ENCODE measurements at places on chromosomes 2 and 18.
A peak's percentile ranks its signal among the peaks of the same experiment; 100 is the strongest.

DNA sequence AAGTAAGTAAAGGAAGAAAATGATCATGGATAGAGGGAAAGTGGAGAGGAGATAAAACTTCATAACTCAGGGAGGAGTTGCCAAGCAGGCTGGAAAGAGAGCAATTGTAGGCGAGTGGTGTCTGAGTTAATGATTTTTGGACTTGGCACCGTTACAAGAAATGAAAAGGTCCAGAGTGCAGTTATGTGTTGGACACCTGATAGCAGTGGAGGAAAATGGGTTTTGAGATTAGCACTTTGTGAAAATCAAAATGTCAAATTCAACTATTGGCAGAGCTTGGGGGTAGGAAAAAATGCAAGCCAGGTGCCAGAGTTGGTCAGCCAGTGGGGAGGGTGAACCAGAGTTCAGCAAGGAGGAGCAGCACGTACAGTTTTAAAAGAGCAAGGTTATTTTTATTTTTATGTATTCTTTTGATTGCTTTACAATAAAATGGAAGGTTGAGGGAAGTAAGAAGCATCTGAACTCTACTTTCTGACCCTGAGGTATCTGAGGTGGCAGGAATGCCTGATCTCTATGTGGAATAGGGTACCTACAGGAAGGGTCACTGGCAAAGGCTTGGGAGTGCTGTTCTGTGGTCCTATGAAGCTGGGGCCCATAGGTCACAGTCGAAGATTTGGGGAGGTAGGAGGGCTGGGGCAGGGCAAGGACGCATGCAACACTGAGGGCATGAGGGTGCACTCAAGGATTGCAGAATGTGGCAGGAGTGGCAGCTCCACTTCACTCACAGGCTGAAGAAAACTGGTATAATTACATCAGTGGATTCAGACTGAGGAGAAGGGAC lies 127.5 kb downstream of the CD8B2 start:
- no peak for DNase-seq

DNA sequence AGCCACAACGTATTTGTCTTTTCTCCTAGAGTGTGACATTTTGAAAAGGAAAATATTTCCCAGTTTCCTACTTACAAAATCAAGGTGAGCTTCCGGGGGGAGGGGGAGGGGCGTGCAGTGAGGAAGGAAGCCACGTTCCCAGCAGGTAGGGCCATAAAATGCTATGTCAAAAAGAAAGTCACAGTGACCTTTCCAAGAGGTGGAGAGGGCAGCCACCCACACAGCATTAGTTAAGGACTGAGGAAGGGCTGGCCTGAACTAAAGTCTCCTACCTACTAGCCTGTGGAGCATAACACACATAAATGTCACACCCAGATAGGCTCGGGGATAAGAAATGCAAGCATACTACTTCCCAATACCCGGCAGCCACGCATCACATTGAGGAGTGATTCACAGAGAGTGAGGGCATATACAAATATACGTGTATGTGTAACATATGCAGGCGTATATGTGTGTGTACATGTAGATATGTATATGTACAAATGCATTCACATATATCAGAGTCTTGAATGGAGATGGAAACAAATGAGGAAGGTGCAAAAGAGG lies 191.1 kb downstream of the STK39 start:
- no peak for DNase-seq

- DNase-seq = no peak
These were observed 5.6 kb downstream of the ADCYAP1 start for GRCh38 chr18:910247-910646.

DNA sequence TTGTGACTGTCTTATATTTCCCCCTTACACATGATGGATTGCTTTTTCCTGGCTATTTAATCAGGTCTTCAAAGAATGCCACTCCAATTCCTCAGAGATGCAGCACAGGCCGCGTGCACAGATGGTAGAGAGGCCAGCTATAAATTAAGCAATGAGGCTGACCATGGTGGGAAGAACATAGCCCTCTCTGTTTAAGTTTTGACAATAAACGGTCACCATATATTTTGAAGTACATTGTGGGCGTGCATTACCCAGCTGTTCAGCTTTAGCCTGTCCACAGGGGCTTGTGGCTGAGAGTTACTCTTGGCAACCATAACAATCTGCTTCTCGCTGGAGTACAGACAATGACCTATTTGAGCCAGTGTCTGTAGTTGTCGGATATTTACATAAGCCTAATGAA lies 730.8 kb downstream of the DCC start:
- DNase-seq = no peak

- no peak for DNase-seq
These were observed 63.5 kb upstream of the TTN start for GRCh38 chr2:178870703-178871102.

GRCh38 chr18:21484851-21485636 lies 115.5 kb downstream of the ESCO1 start:
- DNase-seq = no peak

- DNase-seq = no peak
These were observed 460.1 kb upstream of the GCFC2 start for GRCh38 chr2:76170856-76171255.

DNA sequence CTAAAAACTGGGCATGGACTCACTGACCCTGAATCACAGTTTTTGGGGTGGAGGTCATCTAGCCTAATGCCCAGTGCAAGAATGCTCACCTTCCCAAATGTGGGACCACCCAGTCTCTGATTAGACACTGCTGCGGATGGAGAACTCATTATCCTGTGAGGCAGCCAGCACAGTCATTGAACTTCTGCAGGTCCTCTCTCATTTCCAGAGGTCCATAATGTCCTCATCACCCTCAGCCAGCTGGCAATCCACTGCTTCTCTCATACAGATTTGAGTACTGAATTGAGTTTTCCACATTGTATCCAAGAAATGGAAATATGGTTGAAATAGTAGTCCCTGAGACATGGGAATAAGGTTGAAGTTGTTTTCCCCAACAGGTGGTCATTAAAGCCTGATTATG lies 5.0 kb upstream of the MYO5B start:
- no peak for DNase-seq

- peak; percentile 3 for DNase-seq
These were observed 276.1 kb upstream of the NCKAP5 start for GRCh38 chr2:133844214-133844892.

- DNase-seq = no peak
These were observed 191.3 kb upstream of the KCNJ3 start for GRCh38 chr2:154507186-154507585.

DNA sequence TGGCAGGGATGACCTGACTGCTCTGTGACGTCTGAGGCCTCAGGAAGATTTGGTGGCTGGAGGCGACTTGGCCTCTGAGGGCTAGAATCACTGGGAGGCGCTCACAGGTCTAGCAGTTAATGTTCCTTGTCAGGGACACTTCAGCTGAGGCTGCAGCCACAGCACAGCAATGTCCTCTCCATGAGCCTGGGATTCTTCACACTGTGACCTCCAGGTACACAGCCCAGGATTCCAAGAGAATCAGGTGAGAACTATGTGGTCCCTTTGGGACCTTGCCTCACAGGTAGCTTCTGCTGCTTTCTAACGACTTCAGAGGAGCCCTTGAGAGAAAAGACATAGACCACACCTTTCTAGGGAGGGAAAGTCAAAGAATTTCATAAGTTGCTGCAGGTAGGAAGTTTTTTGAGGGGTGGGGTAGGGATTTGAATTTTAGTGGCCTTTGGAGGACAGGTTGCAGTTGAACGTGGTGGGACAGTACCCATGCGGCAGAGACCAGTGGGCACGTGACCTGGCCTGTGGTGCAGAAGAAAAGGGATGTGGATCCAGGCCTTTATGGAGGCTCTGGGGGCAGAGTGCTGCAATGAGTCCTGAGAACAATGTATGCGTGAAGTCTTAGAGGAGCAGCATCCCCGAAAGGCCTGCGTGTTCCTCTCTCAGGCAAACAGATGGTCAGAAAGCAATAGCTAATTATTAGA lies 86.2 kb downstream of the LYPD1 start:
- no peak for DNase-seq

DNA sequence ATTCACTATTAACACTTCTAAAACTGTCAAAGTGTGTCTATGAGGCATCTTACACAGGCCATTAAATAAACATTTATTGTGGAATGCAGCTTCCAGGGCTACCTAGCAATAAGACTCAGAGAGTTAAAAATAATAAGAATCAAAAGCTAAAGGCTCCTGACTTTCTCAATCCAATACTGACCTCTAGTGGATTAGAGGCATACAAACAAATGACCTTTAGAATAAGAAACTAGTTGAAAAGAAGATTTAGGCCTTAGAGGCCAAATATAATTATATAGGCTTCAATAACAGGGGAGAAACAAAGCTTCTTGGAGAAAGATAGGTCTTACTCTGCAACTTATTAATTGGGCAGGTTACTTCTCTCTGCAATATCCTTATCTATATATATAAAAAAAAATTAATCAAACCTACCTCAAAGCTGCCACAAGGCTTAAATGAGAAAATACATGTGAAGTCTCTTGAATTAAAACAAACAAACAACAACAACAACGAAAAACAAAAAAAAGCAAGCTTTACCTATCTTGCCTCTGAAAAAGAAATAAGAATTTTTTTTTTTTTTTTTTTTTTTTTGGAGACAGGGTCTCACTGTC lies 246.1 kb downstream of the EXOC6B start:
- no peak for DNase-seq

DNA sequence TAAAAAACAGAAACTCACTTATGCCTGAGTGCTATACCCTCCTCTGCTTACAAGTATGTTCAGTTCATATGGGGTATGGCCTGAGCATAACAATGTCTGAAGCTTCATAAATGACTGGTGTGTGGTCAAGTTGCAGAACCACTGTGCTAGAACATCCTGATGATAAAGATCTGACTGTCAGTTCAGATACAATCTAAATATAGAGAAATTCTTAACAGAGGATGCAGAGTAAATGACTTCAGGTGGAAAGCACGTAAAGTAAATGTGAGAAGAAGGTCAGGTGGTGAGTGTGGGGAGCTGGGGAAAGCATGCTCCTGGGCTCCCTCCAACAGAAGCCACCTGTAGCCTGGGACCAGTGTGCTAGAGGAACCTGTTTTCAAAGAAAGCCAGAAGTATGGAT lies 926.2 kb downstream of the TSN start:
- no peak for DNase-seq

DNA sequence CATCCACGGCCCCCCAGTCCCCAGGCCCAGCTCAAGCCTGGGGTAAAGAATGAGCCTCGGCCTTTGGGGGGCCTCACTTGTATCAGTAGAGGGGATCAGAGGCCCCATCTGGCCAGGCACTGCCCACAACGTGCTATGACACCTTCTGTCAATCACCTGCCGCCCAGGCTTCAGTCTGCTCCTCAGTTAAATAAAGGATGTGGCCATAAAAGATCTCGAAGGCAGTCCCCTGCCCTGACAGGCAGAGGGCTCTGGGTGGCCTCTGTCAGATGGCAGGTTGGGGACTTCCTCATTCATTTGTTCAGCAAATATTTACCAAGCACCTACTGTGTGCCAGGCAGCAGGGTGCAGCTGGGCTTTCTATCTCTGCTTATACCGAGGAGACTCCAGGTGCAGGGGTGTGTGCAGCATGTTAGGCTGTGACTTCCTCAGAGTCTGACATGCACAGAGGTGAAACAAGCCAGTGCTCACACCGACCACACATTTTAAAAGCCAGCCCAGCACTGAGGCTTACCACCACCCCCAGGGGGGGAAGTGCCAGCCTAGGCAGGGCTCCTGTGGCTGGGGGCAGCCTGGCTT lies 166.4 kb downstream of the GALNT1 start:
- no peak for DNase-seq

DNA sequence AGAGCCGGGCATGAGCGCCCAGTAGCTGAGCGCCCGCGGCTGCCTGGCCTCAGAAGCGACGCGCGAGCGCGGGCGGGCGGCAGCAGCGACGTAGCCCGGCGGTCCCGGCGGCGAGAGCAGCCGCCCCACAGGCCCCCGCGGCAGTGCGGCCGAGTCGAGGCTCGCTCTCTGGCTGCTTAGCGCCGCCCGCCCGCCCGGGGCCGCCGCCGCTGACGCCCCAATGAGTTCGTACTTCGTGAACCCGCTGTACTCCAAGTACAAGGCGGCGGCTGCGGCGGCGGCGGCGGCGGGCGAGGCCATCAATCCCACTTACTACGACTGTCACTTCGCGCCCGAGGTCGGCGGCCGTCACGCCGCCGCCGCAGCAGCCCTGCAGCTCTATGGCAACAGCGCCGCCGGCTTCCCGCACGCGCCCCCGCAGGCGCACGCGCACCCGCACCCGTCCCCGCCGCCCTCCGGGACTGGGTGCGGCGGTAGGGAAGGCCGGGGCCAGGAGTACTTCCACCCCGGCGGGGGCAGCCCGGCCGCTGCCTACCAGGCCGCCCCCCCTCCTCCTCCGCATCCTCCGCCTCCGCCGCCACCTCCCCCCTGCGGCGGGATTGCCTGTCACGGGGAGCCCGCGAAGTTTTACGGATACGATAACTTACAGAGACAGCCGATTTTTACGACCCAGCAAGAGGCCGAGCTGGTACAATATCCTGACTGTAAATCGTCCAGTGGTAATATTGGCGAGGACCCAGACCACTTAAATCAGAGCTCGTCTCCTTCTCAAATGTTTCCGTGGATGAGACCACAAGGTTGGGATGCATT lies 847 bp downstream of the HOXD8 start:
- no peak for DNase-seq

DNA sequence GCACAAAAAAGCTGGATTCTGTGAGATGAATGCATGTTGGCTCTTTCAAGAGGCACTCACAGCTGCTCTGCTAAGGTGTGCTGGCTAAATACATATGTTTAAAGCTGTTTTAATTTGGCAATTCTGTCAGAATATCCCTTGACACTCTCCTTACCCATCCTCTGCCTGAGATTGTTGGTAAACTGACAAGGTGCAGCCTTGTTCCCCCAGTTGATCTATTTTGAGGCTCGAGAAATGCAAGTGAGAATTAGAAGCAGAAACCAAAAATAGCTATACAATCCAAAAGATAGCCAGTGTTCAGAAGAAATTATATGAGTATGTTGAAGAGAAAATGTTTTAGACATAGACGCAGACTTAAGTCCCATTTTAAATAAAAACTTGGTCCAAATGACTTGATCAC lies 971.7 kb upstream of the GYPC start:
- no peak for DNase-seq

- no peak for DNase-seq
These were observed 222.1 kb downstream of the GALNT13 start for GRCh38 chr2:154093856-154094255.

- DNase-seq = no peak
These were observed 40.4 kb downstream of the KLHL29 start for GRCh38 chr2:23425338-23425871.

All from stimulated activated CD8-positive, alpha-beta memory T cell treated with anti-CD3 and anti-CD28 coated beads, Interleukin-15, amount 100 ng/mL, for 48 hours (primary cell).